ENCODE measurements at places on chromosomes 1 and 21. TPM values are rescaled to one million over a fixed set of nuclear protein-coding genes. Genes with fewer than 3 reads are reported as not detected.

DNA sequence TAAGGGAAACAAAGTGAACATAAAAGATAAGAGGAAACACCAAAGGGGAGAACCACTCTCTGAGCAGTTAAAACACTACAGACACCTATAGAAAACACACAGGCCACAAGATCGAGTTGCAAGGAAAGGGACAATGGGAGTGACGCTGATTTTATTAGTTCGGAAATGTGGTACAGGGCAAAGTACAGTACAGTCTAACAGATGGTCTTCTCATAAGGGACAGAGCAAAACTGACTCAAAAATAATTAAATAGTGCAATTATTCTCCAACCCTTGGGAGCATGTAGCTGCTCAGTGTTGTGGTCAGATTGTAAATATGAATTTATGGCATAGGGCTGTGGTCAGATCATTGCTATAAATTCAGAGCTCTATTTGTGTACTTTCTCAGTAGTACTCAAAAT lies 352.0 kb downstream of the USH2A start:
- no peak for DNase-seq

Gene VWA5B1
- not detected for total RNA-seq

Gene RCSD1
- total RNA-seq: 6.8 TPM

Gene RBP7
- total RNA-seq: 2.2 TPM

Measured in right lobe of liver (tissue), 6 donors.